Kidney (tissue), 22 donors: ENCODE measurements at places on chromosomes 3 and 15. TPM values are rescaled to one million over a fixed set of nuclear protein-coding genes. Genes with fewer than 3 reads are reported as not detected.
A peak's percentile ranks its signal among the peaks of the same experiment; 100 is the strongest.

- H3K36me3 ChIP-seq, result no peaks in the 10 kb centered on the region
- no peak for DNase-seq
- H3K27me3 ChIP-seq, result no peaks in the 10 kb centered on the region
- H3K27ac ChIP-seq, result no peak overlapping the region
These were observed 160.6 kb upstream of the IQSEC1 start for GRCh38 chr3:13233487-13234485.

DNA sequence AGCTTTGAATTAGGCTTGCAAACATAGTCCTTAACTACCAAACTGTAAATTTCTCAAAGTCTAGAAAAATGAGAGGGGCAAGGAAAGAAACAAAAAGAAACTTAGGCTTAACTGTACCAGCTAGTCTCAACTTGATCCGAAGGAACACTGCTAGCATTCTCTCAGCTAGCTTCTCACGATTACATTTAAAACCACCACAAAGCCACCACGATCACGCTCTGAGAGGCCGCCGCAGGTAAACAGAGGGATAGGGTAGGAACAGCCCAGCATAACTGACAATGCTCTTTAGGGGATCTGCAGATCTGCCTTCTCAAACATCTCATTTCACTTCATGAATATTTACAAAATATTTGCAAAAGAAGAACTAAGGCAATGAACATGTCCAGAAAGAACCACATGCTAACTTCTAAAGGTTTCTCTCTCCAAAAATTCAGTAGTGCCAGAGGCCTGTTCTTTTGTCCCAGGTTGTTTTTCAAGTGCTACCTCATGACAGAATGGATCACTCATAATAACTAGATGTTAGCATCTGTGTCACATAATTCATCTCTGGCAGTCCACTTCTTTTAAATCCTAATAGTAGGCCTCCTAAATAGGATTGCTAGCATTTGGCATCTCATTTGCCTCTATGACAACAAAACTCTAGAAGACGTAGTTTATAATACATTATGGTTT lies 18.9 kb downstream of the VGLL4 start:
- H3K4me3 ChIP-seq, result no peak overlapping the region
- no peaks in the 10 kb centered on the region for H3K27me3 ChIP-seq
- H3K27ac ChIP-seq, result no peak overlapping the region
- peaks cover 21% of the 10 kb centered on the region for H3K4me1 ChIP-seq

DNA sequence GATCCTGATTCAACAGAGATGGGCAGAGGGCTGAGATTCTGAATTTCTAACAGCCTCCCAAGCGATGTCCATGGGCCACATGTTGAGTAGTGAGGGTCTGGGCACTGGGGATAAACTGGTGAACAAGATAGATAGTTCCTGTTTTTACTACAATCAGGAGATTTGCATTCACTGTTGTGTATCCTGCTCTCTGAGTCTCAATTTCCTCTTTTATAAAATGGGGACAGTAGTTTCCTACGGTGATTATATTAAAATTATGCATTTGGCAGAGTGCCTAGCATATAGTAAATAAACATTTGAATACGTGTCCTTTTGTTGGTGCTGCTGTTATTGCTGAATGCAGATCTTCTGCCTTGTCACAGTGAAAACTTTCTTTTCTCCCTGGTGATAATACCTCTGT lies 102.5 kb downstream of the MYH15 start:
- no peaks in the 10 kb centered on the region for H3K4me1 ChIP-seq
- H3K36me3 ChIP-seq, result no peaks in the 10 kb centered on the region
- no peak overlapping the region for H3K4me3 ChIP-seq
- DNase-seq, result no peak

- peaks cover 27% of the 10 kb centered on the region for H3K4me1 ChIP-seq
- H3K4me3 ChIP-seq, result no peak overlapping the region
- H3K27ac ChIP-seq, result no peak overlapping the region
- no peaks in the 10 kb centered on the region for H3K36me3 ChIP-seq
These were observed 14.6 kb downstream of the ETV5 start for GRCh38 chr3:186094271-186094670.

DNA sequence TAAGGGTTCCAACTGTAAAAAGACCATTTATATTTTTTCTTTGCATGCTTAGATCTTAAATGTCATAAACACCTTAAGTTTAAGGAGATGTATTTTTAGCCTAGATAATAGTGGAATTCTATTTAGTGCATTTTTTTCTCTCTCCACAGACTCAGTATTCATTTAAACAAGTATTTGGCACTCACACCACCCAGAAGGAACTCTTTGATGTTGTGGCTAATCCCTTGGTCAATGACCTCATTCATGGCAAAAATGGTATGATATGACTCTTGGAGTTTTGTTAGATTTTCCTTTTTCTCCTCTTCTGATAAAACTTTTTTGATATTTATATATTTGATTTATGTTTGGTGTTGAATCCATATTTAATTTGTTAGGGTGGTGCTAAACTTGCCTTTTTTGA lies 7.3 kb downstream of the KIF23 start:
- no peaks in the 10 kb centered on the region for H3K4me1 ChIP-seq
- no peak for DNase-seq
- no peaks in the 10 kb centered on the region for H3K27me3 ChIP-seq
- H3K36me3 ChIP-seq, result peaks cover 4% of the 10 kb centered on the region

- DNase-seq, result peak; percentile 68
- H3K4me3 ChIP-seq, result no peak overlapping the region
- H3K4me1 ChIP-seq, result no peaks in the 10 kb centered on the region
These were observed 101.6 kb downstream of the ZPLD1 start for GRCh38 chr3:102536456-102536855.

GRCh38 chr3:120449701-120450599 lies 842 bp downstream of the FSTL1 start:
- H3K27ac ChIP-seq, result peak overlapping the region; percentile 87
- no peaks in the 10 kb centered on the region for H3K4me1 ChIP-seq
- peak overlapping the region; percentile 78 for H3K4me3 ChIP-seq

GRCh38 chr15:67885175-67885523 lies 45.3 kb upstream of the RNU6-1 start:
- no peaks in the 10 kb centered on the region for H3K36me3 ChIP-seq
- H3K27ac ChIP-seq, result peak overlapping the region; percentile 87
- peaks cover 5% of the 10 kb centered on the region for H3K4me1 ChIP-seq
- DNase-seq, result no peak
- peak overlapping the region; percentile 57 for H3K4me3 ChIP-seq

GRCh38 chr15:93056836-93057235 lies 32.2 kb downstream of the RGMA start:
- H3K27me3 ChIP-seq, result no peaks in the 10 kb centered on the region
- H3K4me1 ChIP-seq, result peaks cover 2% of the 10 kb centered on the region
- DNase-seq, result no peak
- no peaks in the 10 kb centered on the region for H3K36me3 ChIP-seq

DNA sequence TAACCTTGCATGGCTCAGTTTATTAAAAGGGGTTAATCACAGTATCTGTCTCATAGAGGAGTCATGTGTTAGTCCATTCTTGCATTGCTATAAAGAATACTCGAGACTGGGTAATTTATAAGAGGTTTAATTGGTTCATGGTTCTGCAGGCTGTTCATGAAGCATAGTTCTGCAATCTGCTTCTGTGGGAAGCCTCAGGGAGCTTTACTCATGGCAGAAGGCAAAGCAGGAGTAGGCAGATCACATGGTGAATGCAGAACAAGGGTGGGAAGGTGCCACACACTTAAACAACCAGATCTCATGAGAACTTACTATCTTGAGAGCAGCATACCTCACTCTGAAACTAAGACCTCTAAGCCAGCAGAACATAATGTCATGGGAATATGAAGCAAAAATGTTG lies 42.2 kb upstream of the PTX3 start:
- H3K27me3 ChIP-seq, result no peaks in the 10 kb centered on the region
- H3K4me1 ChIP-seq, result no peaks in the 10 kb centered on the region
- no peak overlapping the region for H3K27ac ChIP-seq
- no peak overlapping the region for H3K4me3 ChIP-seq
- DNase-seq, result no peak

- no peaks in the 10 kb centered on the region for H3K27me3 ChIP-seq
- no peak overlapping the region for H3K4me3 ChIP-seq
- no peaks in the 10 kb centered on the region for H3K36me3 ChIP-seq
- H3K4me1 ChIP-seq, result no peaks in the 10 kb centered on the region
- H3K27ac ChIP-seq, result no peak overlapping the region
These were observed 83.7 kb downstream of the ETV5 start for GRCh38 chr3:186025161-186025560.

DNA sequence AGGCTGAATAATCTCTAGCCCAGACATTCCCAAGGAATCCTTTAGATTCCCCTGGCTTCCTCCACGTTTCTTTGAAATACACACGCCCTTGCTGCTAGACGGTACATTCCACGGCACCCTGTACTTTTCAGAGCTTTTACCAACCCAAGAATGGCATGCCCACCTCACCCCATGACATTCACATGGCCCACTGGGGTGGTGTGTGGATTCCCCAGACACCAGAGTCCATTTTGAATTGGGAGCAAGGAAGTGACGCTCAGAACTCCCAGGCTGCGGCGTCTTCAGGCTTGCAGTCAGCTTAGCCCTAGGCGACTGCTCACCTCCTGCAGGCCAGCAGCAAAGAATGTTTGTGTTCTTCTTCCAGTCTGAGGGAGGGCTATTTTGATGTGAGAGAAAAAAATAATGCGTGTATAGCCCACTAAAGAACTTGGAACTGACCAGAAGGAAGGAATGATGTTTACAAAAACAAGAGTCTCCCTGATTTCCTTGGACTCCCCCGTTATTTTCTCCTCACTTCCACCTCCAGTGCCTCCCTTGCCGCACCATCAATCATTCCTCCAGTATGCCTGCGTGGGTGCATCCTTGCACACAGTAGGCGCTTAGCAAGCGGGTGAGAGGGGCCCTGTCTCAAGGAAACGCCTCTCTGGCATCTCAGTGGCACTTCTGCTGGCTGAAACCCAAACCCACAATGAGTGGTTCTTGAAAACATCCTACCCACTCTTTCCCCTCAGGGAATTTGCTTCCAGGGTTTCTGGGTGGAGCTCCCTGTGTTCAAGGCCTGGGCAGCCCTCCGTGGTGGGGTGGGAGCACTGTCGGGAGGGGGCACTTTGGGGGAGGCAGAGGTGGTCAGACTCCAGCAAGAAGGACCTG lies 59.9 kb downstream of the SMAD6 start:
- H3K4me3 ChIP-seq, result no peak overlapping the region
- peaks cover 59% of the 10 kb centered on the region for H3K4me1 ChIP-seq
- H3K27ac ChIP-seq, result peak overlapping the region; percentile 85
- no peak for DNase-seq
- H3K36me3 ChIP-seq, result no peaks in the 10 kb centered on the region

DNA sequence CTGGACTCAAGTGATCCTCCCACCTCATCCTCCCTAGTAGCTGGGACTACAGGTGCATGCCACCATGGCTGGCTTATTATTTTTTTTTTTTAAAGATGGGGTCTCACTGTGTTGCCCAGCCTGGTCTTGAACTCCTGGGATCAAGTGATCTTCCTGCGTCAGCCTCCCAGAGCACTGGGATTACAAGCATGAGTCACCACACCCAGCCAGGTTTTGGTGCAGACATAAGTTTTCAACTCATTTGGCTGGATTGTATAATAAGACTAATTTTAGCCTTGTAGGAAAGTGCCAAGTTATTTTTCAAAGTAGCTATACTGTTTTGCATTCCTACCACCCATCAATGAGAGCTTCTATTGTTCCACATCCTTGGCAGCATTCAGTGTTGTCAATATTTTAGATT lies 32.1 kb downstream of the BUB1B start:
- no peak overlapping the region for H3K27ac ChIP-seq
- H3K4me3 ChIP-seq, result no peak overlapping the region
- H3K36me3 ChIP-seq, result no peaks in the 10 kb centered on the region
- no peaks in the 10 kb centered on the region for H3K4me1 ChIP-seq
- DNase-seq, result no peak

DNA sequence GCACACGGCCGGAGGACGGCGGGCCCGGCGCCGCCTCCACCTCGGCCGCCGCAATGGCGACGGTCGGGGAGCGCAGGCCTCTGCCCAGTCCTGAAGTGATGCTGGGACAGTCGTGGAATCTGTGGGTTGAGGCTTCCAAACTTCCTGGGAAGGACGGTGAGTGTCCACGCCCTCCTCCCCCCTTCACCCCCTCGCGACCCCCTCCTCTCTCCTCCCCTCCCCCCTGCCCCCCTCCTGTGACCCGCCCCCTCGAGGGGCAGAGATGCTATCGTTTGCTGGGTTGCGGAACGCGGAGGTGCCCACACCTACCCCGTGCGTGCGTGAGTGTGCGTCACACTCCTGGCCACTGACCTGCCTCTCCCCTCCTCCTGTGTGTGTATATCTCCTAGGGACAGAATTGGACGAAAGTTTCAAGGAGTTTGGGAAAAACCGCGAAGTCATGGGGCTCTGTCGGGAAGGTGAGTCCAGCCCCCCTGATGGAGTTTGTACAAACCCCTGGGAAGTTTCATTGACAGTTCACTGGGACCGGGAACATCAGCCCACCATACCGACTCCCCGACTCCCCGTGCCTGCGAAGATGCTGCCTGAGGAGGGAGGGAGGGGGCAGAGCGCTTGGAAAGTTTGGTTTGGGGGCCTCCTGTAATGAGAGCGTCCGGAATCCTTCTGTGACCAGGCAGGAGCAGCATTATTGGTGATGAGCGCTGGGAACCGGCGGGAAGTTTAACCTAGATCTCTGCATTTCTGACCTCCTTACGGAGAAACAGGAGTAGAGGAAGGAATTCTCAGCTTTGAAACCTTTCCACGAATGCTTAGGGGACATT lies 795 bp upstream of the SCAANT1 start:
- peak overlapping the region; percentile 90 for H3K27ac ChIP-seq
- no peaks in the 10 kb centered on the region for H3K27me3 ChIP-seq
- H3K4me1 ChIP-seq, result no peaks in the 10 kb centered on the region
- peak; percentile 86 for DNase-seq
- H3K4me3 ChIP-seq, result peak overlapping the region; percentile 70
- peaks cover 15% of the 10 kb centered on the region for H3K36me3 ChIP-seq

Gene BRK1
- 130 TPM for total RNA-seq

Gene GREM1
- total RNA-seq, result 4.8 TPM

Gene TRIM42
- total RNA-seq, result not detected

Gene VWA5B2
- total RNA-seq, result 0.25 TPM

Gene C3orf85
- not detected for total RNA-seq

Gene C3orf22
- not detected for total RNA-seq

Gene TRH
- not detected for total RNA-seq

Gene SCAANT1
- total RNA-seq, result not detected

Gene TCF12
- 116 TPM for total RNA-seq

Gene CD86
- total RNA-seq, result 6.3 TPM

Gene ADPGK
- total RNA-seq, result 42.5 TPM

Gene HTR3E
- not detected for total RNA-seq
